GM12864 (cell line): ENCODE measurements at places on chromosomes 2 and 18.

GRCh38 chr2:85393836-85394235, 16.3 kb downstream of the CAPG start:
- no peak for DNase-seq

GRCh38 chr2:174395969-174396630, 570 bp downstream of the SCRN3 start:
- no peak for DNase-seq

DNA sequence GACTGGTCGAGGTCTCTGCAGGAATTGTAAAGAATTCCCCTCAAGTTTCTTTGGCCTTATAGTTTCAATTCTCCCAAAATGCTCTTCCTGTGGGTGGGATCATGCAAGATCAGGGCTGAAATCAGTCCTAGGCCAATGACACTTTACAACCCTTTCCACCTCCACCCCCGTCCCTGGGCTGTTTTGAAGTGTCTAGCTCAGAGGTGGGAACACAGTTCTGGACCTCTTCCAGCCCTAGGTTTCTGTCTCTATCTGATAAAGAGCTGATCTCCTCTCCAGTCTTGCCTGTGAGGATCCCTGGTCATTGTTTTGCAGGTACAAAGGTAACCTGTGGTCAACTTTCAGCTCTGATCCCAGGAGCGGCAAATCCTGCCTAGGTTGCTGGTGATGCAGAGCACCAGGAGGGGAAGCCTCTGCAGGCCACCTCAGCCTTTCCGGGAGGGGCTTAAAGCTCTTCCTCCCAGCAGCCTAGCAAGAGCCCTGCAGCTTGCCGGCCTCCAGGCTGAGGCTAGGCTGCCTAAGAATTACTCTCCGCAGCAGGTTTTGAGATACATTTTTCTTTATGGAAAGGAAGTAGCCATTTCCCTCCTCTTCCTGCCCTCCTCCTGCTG, 69.8 kb upstream of the WIPF1 start:
- no peak for DNase-seq

GRCh38 chr18:55546851-55547704, 40.9 kb downstream of the TCF4 start:
- no peak for DNase-seq

- DNase-seq, result no peak
These were observed 685.2 kb downstream of the DCC start for GRCh38 chr18:53025247-53025646.

DNA sequence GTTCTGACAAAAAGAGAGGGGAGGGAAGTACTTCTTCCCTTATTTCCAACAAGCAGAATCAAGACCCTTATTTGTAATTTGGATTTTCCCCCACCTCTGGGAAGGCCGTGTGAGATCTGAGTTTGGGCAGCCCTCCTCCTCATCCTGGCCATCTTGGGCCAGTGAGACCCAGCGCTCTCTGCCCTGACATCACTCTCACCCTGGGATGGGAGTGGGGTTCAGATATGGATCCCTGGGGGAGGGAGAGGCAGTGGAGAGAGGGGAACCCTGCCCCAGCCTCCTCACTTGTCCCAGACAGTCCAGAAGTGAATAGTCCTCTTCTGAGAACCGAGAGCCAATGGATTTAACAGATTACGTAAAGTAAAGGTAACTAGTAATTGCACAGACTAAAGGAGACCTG, 64.5 kb downstream of the DYSF start:
- DNase-seq, result no peak

- DNase-seq, result no peak
These were observed 45.6 kb upstream of the ITGB6 start for GRCh38 chr2:160245614-160246155.

DNA sequence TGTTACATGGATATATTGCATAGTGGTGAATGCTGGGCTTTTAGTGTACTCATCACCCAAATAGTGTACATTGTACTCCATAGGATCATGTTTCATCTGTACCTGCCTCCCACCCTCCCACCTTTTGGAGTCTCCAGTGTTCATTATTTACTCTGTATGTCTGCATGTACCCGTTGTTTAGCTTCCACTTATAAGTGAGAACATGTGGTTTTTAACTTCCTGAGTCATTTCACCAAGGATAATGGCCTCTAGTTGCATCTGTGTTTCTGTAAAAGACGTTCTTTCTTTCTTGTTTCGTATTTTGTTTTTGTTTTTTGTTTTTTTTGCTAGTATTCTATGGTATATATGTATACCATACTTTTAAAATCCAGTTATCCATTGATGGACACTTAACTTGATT, 107.5 kb downstream of the MSTN start:
- peak; percentile 53 for DNase-seq

GRCh38 chr2:231391981-231392380, 3.5 kb upstream of the B3GNT7 start:
- DNase-seq, result no peak

- DNase-seq, result no peak
These were observed 62.6 kb downstream of the C18orf63 start for GRCh38 chr18:74378179-74378682.

GRCh38 chr2:85131116-85131515, 2.1 kb upstream of the TCF7L1 start:
- DNase-seq, result no peak

DNA sequence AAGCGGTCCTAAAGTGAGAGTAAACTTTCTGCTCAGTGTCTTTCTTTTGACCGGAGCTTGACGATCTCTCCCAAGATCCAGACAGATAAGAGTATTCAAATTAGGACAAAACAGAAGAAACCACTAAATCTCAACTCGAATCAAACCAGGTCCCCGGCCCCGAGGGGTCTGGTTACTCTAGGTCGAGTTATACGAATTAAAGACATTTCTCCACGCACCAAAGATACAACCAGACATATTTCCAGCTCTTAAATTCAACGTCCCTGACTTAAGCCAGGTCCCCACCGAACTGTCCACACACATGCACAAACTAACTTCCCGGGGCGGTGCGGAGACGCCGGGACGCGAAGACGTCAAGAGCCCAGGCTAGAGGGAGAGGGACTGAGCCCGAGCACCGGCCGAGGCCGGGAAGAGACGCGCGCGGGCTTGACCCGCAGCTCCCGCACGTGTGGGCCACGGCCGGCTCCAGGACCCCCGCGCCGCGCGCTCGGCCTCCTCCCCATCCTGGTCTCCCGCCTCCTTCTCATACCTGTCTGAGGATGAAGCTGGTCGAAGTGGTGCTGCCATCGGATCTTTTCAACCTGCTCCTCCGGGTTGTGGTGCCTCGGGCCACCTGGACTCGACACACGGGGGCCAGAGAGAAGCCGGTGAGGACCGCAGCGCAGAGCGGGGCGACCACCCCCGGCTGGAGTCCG, 896 bp downstream of the CACNB4 start:
- DNase-seq, result no peak

- no peak for DNase-seq
These were observed 68.7 kb downstream of the MTHFD2 start for GRCh38 chr2:74267068-74267467.

DNA sequence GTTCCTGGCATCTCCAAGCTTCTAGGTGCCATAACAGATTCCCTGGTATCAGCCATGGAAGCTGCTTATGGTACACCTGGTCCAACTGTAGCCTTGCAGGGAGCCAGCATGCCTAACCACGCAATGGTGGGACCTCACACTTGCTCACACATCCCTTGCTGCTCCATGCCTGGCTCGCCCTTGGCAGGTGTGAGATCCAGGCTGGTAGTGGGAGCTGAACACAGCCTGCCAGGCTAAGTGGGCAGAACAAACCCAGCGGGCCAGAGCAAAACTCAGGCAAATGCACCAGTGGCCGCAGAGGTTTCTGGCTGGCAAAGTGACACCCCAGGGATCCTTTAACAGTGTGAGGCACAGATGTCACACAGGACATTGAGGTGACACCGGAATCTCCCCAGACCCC, 185.8 kb downstream of the NDUFA10 start:
- no peak for DNase-seq

- DNase-seq, result no peak
These were observed 8.3 kb downstream of the MYCN start for GRCh38 chr2:15948704-15948957.

DNA sequence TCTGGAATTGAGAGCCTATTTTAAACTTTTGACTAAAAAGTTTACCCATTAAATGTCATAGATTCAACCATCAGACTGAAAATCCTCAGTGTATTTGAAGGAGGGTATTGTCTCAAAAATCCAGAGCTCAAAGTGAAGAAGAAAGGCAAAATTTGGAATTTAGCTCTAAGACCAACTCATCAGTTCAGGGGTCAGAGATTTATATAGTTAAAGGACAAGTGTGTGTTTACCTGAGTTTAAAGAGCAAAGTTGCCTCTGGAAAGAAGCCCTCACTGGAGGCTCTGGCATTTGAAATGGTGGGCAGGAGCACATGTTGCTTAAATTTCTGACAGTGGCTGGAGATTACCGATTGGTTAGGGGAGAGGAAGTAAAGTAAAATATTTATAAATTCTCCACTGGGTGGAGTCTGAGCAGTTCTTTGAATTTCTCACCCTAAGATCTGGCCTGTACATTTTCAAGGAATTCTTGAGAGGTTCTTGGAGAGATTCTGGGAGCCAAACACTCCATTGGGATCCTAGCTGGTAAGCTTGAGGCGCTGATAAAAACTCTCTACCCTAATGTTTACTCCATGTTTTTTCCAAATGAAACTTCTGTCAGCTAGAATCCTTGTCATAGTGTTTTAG, at the start of gene KYNU:
Gene KYNU, plus strand, starts transcription at position 449 of the 623 bp plus-strand sequence. CDS start 7,704 bp downstream, outside the sequence.
- DNase-seq, result peak; percentile 50

DNA sequence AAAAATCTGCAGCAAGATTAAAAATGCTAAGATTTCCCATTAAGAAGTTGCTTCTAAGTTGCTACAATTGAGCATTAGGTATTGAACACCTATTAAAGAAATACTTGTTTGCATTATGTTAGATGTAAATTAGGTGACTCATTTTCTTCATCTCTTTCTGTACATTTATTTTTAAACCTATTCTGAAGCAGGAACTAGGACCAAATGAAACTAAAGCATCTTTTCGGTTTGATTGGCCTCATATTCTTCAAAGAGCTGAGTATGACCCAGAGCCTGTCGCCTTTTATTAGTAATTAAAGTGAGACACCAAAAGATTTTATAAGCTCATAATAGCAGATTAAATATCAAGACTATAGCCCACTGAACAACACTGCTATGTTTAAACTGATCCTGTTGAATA, 83.4 kb upstream of the ZEB2 start:
- DNase-seq, result no peak

DNA sequence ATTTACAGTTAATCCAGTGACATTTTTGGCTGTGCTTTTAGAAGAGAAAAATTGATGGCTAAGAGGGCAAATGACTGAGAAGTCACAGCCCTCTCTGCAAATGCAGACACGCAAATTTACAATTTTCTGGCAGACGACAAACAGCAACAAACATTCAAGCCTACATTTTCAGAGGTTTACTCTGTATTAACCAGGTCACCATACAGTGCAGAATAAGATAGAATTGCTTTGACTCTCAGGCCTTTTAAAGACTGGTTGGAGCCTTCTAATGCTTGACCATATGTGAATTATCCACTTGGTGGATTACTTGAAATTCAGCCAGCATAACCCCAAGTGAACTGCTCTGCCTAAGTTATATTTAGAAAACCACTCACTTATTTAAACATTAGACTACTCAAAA, 280.9 kb upstream of the STON1 start:
- DNase-seq, result no peak

DNA sequence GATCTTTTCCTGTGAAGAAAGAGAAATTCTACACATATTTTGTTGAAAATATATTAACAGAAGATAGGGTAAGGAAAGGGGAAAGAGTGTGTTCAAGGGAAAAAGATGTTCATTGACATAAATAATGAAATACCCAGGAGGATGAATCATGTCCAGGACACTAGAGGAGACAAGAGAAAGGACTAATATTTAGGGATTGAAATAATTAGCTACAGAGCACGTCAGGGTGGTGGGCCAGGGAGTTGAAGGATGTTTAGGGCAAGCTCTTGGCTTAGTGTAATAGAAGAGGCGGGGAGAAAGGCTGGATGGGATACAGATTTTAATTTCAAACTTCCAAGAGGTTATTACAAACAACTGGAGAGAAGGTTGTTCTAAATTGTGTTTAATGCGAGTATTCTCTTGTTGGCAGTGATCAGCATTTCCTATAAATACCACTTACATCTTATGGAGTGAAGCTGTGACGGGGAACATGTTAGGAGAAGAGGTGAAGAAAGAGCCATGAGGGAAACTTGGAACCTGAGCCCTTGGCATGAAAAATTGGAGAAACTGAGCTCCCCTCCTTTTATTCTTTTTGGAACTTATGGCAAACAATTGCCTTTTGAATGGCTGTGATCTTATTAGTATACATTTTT, 36.6 kb upstream of the CETN1 start:
- DNase-seq, result no peak

DNA sequence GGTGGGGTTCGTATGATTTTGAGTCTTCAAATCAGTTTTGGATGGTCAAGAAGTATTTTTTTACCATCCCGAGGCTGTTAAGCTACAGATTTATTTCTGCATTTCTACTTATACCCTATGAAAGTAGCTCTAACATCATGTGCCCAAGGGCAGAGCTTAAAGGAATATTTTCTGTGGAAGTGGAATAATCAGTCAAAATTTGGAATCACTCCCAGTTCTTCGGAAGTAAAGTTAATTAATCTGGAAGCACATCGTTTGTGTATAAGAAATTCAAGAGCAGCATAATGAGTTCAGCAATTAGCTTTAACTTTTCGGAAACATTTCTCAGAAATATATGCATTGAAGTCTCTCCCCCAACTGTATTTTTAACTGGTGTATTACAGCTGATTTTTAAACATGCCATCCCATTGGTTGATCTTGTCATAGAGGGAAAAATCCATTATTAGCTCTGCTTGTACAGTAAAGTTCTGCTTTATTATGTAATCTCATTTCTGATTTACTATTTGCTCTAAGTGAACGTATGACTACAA, 510.1 kb downstream of the DCC start:
- DNase-seq, result no peak

- DNase-seq, result no peak
These were observed 77.4 kb downstream of the THNSL2 start for GRCh38 chr2:88247531-88247930.

DNA sequence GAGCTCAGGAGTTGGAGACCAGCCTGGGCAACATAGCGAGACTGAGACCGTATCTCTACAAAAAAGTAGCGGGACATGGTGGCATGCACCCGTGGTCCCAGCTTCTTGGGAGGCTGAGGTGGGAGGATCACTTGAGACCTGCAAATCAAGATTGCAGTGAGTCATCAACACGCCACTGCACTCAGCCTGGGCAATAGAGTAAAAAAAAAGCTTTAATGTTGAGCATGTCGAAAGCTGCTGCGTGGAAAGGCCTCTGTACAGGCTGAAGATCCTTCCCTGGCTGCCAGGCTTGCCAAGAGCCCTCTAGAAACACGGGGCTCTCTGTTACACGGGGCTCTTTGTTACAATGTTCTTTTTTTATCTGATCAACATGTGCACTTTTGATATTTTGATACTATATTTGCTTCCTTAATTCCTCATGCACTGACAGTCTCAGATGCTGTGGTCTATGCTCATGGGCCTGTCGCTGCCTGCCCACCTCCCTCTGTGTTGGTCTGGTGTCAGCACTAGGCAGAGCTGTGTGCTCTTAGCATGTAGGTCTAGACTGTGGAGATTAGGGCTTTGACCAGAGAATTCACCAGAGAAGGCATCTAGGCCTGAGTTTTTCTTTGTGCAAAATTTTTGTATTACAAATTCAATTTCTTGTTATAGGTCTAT, 18.7 kb downstream of the CLK1 start:
- DNase-seq, result no peak
